ENCODE measurements at places on chromosomes 7 and 10.

- DNase-seq, result no peak
Measured at GRCh38 chr10:132393695-132394181, 3.3 kb upstream of the PWWP2B start.

DNA sequence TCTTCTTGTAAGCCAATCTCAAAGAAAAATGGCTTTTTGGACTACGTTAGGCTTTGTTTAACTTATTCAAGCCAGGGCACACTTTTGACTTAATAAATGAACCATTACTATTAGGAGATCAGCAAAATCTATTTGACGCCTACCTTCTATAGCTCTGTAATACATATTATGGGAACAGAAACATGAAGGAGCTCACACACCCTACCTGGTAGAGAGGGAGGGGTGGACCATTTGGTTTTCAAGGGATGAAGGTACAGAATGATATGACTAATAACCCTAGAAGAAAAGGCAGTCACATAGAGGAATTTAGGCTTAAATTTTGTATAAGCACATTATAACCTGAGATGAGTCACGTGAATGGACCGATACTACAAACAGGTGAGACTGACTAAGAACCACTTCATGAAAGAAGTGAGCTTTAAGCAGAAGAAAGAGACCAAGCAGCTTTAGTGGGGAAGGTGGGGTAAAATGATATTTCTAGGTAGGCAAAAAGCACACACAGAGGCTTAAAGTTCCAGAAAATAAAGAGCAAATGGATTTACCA is 106.8 kb upstream of the CTTNBP2 start:
- no peak for DNase-seq

DNA sequence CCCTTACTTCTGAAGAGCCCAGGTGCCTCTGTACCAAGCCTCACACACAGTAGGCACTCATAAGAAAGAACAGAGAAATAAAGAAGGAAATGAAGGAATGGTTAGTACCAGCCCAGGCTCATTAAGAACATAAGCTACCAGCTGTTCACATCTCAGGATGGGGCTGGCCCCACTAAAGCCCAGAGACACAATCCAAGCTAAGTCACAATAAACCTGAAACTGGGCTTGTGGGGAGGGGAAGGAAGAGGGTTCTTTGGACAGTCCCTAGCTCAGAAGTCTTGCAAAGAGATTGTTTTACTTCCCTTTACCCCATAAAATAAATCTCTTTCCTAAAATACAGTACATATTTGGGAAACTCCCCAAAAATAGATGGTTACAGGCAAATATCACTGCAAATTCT is 24.3 kb downstream of the FBXW4 start:
- no peak for DNase-seq

- no peak for DNase-seq
Measured at GRCh38 chr10:118592675-118593330, 2.6 kb downstream of the PRLHR start.

DNA sequence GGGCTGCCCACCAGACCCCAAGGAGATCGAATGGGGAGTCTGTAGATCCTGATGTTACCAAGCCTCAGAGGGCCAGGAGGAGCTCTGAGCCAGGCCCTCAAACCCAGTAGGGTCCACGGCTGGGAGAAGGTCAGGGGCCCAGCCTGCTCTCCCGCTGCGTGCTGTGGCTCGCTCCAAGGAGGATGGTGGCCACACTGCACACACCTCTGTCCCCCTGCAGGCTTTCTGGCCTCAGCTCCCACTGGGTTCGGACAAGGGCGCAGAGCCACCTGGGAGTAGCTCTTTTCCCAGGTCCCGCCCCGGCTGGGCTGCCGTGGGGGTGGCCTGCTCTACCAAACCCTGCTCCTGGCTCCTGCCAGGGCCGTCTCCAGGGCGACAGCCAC is 175.8 kb downstream of the ZNF248 start:
- DNase-seq, result no peak

GRCh38 chr7:85019778-85020177 is 167.1 kb downstream of the SEMA3D start:
- DNase-seq, result no peak

DNA sequence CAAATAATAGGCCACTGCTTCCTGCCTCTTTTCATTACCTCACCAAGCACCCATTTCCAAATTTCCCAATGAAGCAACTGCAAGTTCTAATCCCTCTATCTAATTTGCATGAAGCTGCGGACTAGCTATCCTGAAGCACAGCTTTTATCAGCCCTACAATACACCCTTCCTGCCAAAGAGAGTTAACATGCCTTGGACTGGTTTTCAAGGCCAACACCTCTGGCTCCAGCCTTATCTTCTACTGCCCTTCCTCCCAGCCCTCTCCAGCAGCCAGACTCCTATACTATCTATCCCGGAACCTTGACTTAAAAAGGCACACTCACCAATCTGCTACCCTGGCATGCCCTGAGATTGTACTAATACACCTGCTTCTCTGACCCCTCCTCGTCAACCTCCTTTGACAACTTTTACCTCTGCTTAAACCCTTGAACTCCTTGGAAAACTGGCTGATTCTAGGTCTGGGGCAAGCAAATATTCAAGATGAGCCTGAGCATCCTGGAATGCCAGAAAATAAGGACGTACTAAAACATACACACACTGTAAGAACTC is 73.4 kb downstream of the SGMS1 start:
- no peak for DNase-seq

DNA sequence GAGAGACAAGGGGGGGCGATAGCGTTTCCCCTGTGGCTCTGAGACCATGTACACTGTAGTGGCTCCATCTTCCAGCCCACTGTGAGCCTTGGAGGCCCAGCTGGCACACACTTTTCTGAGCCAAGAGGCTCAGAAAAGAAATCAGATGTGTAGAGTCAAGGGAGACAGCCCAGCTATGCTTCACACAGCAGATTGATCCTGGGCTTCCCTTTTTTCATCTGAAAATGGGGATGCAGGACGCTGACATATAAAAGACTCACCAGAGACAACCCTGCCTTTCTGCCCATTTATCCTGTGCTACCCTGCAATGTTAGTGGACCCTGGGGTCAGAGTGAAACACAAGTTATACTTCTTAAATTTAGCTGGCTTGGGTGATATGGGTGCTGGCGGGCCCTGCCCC is 14.3 kb downstream of the TMEM273 start:
- no peak for DNase-seq

DNA sequence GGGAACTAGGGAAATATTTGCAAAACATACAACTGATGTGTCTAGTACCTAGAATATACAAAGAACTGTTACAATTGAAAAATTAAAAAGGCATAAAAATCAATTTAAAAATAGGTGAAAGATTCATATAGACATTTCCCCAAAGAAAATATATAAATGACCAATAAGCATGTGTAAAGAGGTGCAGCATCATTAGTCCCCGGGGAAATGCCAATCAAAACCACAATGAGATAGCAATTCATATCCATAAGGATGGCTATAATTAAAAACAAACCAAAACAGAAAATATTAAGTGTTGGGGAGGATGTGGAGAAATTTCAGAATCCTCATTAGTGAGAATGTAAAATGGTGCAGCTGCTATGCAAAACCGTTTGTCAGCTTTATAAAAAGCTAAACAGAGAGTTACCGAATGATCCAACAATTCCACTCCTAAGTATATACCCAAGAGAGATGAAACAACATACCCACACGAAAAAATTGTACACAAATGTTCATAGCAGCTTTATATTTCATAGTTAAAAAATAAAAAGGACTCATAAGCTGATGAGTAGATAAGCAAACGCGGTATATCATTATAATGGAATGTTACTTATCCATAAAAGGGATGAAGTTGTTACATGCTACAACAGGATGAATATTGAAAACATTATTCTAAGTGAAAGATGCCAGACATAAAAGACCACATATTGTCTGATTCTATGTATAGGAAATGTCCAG is 210.1 kb upstream of the INHBA start:
- DNase-seq, result no peak

DNA sequence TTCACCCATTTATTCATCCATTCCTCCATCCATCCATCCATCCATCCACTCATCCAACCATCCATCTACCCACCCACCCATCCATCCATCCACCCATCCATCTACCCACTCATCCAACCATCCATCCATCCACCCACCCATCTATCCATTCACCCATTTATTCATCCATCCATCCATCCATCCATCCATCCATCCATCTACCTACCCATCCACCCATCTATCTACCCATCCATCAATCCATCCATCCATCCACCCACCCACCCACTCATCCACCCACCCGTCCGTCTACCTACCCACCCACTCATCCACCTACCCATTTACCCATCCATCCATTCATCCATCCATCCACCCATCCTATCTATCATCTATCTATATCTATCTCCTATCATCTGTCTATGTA is 169.4 kb upstream of the SHH start:
- no peak for DNase-seq

DNA sequence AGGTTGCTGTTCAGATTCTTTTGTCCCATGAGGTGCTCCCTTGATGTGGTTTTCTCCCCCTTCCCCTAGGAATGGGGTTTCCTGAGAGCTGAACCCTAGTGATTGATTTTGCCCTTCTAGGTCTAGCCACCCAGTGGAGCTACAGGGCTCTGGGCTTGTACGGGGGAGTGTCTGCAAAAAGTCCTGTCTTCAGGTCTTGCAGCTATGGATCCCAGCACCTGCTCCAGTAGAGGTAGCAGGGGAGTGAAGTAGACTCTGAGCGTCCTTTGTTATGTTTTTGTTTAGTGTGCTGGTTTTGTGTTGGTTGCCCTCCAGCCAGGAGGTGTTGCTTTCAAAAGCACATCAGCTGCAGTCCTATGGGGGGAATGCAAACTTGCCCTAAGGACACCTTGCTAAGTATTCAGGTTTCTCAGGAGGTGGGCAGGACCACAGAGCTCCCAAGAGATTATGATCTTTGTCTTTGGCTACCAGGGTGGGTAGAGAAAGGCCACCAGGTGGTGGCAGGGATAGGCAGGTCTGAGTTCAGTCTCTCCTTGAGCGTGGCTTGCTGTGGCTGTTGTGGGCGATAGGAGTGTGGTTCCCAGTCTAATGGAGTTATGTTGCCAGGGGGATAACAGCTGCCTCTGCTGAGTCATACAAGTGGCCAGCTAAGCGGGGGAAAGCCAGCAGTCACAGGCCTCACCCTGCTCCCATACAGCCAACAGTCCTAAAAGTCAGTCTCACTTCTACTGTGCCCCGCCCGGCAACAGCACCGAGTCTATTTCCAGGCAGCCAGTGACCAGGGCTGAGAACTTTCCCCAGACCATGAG is 92.4 kb upstream of the JCAD start:
- peak; percentile 77 for DNase-seq

GRCh38 chr10:23505797-23506465 is 67.1 kb downstream of the OTUD1 start:
- no peak for DNase-seq

- DNase-seq, result no peak
Measured at GRCh38 chr7:97024209-97025129, at the start of gene DLX5. TSS of gene DLX5 (minus strand) at chr7:97024831. CDS start at chr7:97024623, 208 bp downstream.

- DNase-seq, result no peak
Measured at GRCh38 chr7:43123457-43123856, 11.0 kb downstream of the HECW1 start.

- DNase-seq, result no peak
Measured at GRCh38 chr10:26217396-26218086, 967 bp downstream of the GAD2 start.

DNA sequence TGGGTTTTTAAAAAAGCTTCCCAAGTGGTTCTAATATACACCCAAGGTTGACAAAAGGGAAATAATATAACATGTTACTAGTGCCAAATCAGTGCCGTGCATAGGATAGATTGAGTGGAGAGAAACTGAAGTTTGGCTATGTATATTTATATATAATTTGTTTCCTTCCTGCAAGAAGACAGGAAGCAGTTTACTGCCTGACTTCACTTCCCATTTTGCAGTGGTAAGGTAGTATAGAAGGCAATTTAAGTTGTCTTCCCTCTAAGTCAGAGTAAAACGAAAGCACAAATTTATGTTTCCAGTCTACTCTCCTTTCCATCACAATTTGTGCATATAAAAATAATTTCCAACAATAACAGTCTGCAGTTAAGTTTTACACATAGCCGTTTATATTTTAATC is 3.4 kb upstream of the HYCC1 start:
- DNase-seq, result no peak

DNA sequence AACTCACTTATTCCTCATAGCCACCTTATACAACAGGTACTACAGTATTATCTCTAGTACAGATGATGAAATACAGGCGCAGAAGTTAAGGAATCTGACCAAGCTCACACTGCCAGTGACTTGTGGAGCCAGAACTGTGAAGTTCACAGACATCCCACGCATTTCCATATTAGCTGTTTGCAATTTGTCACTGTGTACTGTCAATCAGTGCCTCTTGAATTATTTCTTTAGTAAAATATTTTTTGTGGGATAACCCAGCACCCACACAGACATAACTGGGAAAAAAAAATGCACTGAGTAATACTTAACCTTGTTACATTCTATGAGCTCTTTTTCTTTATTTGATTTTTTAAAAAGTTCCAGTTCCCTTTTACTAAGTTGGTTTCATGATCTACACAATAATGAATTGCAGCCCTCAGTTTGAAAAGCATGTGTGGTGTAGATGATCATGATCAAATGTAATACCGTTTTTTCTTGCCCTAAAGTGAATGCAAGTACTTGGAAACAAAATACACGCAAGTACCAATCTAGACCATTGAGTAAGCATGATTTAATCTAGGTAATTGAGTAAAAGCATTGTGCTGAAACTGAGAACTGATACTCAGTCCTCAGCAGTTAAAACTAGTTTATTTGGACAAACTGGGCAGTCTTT is 14.1 kb downstream of the CUL1 start:
- DNase-seq, result no peak
